ENCODE measurements at places on chromosomes 2 and 18.
A peak's percentile ranks its signal among the peaks of the same experiment; 100 is the strongest.

GRCh38 chr18:8389391-8390340, 219.6 kb upstream of the RAB12 start:
- peak; percentile 30 for DNase-seq

- no peak for DNase-seq
These were observed 83.4 kb upstream of the MAPRE2 start for GRCh38 chr18:34957864-34958259.

DNA sequence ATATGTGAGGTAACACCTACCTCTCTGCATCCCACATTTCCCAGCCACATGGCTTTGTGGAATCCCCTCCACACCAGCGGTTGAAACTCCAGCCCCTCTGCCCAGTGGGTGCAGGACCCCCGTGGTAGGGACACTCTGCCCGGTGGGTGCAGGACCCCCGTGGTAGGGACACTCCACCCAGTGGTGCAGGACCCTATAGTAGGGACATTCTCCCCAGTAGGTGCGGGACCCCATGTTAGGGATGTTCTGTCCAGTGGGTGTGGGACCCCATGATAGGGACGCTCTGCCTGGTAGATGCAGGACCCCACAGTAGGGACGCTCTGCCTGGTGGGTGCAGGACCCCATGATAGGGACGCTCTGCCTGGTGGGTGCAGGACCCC, 11.5 kb downstream of the COPS9 start:
- DNase-seq: no peak

DNA sequence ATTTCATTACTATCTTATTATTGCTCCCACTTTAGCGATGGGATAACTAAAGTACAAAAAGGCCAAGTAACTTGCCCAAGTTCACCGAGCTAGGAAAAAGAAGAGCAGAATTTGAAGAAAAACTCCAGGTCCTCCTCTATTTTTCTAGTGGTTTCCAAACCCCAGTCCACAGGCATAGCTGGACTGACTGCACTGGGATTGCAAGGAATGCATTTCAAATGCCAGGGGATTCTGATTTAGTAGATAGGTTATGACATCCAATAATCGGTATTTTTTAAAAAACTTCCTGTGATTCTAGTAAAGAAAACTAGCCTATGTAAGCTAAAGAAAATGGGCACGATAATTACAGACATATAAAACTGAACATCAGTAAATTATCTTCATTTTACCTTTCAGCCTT, 62.7 kb upstream of the GALNT5 start:
- DNase-seq: no peak

DNA sequence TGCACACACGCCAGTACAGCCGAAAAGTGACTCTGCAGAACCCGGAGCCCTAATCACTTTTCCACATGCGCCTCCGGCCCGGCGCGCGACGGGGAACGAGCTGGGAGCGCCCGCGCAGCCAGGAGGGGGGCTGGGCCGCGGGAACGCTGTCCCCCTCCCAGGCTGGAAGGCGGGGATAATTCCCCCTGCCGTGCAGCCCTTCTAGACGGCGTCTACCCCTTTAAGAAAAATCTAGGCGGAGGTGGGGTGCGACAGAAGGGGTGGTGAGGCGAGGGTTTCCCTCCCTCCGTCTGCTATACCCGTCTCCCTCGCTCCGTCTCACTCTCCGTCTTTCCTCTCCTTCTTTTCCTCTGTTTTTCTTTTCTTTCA, 2.4 kb downstream of the CYP26B1 start:
- DNase-seq: no peak

DNA sequence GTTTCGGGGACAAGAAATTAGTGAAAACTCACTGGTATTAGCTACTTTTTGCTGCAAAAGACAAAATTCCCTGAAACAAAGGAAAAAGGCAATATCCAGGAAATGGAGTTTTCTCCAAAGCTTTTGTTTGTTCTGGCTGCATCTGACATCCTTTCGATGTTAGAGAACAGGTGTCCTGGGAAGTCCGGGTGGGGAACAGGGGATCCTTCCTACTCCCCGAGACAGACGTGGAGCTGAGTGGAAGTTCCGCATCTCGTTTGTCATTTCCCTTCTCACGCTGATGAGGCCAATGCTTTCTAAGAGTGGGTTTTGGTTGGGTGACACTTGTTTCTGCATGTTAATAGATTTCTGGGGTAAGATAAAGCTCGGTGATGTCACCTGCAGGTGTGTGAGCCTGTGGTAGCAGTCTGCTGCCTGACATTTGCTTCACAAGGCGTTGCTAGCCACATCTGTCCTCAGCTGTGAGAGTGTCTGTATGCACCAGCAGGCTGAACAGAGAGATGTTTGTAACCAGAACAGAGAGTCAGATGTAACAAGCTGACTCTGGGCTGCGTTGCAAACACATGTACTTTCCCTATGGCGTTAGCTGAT, 125.9 kb downstream of the ACOXL start:
- DNase-seq: no peak

- no peak for DNase-seq
These were observed 52.3 kb upstream of the MGAT5 start for GRCh38 chr2:134201533-134201932.

GRCh38 chr2:136049991-136050920, 64.8 kb upstream of the DARS1 start:
- DNase-seq: no peak

DNA sequence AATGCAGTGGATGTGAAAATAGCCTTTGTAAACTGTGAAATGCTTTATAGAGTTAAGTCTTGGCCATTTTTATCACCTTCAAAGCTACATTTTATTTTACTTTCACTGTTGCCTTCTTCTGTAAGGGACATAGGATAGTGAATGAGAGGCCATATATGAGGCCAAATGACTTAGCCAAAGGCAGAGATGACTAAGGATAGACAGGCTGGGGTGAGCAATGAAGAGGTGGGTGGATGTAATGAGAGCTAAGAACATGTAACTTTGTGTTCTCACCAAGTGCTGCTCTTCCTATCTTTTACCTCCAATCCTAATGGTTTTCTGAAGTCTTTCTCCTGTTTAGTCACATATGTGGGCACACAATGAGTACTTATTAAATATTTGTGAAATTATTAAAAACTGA, 101.9 kb downstream of the MBD5 start:
- DNase-seq: no peak

DNA sequence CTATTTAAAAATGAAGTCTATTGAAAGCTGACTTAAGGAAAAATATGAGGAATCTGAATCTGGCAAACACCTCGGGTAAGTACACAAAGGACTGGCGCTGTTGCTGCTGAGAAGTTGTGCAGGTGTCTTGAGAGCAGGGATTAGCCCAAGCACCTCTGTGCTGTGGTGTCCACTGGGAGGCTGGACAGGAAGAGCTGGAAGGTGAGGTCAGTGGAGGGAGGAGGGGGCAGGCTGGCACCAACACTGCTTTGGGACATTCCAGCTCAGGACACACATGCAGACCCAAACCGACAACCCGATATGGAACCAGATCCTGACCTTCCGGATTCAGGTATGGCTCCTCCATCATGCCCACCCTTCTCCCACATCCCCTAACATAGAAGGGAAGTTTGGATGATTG, 20.6 kb downstream of the FER1L5 start:
- DNase-seq: no peak

GRCh38 chr2:29749843-29750242, 171.5 kb downstream of the ALK start:
- no peak for DNase-seq

DNA sequence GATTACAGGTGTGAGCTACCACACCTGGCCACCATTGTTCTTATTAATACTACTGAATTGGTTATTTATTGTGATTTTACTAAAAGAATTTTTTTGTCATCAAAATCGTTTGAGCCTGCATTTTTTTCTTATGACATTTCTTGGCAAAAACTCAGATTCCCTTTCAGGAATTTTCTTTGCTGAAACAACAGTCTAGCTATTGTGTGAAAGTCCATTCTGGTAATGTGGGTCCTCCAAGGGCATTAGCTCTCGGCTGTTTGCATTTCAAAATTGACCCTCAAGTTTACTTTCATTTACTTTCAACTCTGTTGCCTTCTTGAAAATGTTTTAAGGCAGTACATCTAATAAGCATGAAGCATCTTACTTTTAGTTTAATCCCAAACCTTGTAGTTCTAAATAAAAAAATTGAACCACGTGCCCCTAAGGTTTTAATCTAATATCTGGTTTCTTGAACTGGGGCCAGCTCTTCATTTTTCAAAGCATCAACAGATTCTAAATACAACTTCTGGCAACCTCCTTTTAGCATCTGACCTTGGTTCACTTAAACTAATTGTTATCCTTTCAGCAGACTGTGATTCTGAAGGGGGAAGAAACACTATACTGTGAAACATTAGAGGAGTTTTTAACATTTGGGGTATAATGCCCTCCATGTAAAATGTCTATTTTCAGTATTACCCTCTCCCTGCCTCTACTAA, 325.2 kb upstream of the RAB12 start:
- DNase-seq: no peak

DNA sequence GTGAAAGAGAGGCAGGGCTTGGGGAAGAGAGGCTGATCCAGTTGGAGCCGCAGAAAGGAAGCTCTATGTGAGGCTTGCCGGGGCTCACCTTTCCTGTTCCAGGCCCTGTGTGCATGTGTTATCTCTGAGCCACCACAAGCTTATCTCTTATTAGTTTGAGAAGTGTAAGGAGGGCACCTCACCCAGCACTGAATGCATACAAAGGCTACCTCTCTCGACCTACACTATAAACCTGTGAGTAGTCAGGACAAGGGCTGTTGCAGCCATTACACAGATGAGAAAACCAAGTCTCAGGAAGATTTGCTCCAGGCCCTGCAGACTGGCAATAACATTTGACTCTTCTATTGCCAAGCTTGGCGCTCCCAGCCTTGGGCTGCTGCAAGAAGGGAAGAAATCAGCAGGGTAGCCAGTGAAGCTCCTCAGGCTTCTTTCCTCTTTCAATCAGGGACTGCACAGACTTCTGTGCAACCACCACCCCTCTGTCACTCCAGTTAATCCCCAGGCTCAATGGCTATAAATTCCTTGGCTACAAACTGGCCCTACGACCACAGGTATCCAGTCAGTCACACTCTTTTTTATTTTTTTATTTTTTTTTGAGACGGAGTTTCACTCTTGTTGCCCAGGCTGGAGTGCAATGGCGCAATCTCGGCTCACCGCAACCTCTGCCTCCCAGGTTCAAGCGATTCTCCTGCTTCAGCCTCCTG, 73.8 kb downstream of the CLHC1 start:
- no peak for DNase-seq

DNA sequence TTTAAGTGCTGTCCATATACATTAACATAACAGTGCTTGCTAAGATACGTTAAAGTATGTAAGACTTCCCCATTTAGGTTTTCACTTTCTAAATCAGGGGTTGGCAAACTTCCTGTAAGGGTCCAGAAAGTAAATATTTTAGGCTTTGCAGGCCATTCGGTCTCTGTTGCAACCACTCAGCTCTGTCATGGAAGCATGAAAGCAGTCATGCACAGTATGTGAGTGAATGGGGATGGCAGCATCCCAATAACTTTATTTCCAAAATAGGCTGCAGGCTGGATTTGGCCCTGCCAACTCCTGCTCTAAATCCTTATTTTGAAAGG, 128.7 kb downstream of the PLA2R1 start:
- peak; percentile 20 for DNase-seq

- DNase-seq: no peak
These were observed 93.5 kb upstream of the STK39 start for GRCh38 chr2:168340931-168341330.

GRCh38 chr2:158890296-158890905, 78.0 kb upstream of the TANC1 start:
- DNase-seq: no peak

- DNase-seq: no peak
These were observed 124.2 kb upstream of the MSH6 start for GRCh38 chr2:47658646-47659320.

- no peak for DNase-seq
These were observed 204.9 kb downstream of the PTGR3 start for GRCh38 chr18:75003764-75004690.

DNA sequence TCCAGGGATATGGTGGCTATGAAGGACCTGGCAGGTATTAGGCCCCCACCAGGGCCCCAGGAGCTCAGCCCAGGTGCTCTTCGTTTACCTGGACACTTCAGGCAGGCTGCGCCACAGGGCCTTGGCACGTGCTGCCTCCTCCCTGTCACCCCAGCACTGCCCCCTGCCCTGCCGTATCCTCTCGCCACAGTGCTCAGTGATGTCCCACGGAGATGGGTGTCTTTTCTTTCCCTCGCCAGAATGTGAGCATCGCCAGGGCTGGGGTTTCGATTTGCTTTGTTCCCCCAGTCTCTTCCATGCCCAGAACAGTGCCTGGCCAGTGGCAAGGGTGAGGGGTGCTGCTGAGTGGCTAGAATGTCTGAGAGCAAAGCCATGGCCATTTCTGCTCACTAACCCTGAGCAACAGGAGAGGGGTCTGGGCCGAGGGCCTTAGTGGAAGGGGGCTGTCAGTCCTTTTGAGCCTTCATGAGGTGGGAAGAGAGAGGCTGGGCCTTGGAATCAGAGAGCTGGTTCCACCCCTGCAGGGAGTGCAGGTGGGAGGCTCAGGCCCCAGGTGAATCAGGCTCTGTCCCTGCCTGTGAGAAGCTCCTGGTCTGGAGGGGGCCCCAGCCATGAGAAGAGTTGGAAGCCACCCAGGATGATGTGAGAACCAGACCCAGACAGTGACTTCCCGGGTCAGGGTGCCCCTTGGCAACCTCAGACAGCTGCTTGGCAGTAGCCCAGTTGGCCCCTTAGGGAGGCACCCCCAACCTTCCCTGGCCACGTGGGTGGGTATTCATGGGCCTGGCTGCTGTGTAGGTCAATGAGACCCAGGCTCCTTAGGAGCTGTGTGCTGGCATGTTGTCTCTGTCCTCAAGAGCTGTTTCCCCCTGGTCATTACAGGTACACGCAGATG, 129.9 kb upstream of the HS6ST1 start:
- no peak for DNase-seq

DNA sequence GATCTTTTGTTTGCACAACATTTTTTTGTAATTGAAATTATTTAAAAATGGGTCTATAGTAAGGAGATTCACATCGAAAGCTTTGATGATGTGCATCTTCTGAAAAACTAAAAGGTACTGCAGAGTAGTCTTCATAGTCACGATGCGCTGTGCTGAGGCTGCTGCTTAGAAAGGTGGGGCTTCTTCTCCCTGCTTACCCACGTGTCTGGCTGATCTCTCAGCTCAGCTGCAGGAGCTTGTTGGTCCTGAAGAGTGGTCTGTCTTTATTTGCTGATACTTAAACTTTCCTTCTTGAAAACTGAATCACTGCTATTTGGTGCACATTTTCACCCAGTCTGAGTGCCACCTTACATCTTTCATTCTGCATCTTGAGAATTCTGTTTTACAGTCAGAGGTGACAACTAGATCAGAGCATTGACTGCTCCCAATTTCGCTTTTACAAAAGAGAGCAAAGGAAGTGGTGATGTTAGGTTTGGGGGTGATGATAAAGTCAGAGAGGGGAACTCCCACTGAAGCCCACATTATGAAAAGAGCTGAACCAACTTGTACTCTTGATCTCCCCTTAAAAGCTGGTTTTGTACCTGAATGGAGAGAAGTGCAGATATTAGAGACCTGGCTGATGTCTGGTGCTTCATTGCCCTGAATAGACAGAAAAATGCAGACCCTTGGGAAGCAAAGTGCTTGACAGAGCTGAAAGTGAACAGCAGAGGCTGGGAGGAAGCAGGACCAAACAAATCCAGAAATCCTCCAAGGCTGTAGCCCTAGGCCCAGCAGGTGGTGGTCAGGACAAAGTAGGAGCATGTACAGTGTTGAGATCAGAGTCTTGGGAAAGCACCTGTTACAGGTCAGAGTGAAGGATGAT, 984.5 kb downstream of the TSN start:
- DNase-seq: no peak

- no peak for DNase-seq
These were observed 10.3 kb downstream of the ZC3H15 start for GRCh38 chr2:186496401-186496800.

All from AG09319 (cell line).